ENCODE measurements at places on chromosomes 11 and 22. TPM values are rescaled to one million over a fixed set of nuclear protein-coding genes. Genes with fewer than 3 reads are reported as not detected.

The FAM181B gene
- 2.8 TPM for polyA plus RNA-seq

The MYO7A gene
- 3.4 TPM for polyA plus RNA-seq

The KDM2A gene
- 72.5 TPM for polyA plus RNA-seq

The RTN4RL2 gene
- 1.7 TPM for polyA plus RNA-seq

The XKR3 gene
- polyA plus RNA-seq, result not detected

The OR52I2 gene
- polyA plus RNA-seq, result not detected

DNA sequence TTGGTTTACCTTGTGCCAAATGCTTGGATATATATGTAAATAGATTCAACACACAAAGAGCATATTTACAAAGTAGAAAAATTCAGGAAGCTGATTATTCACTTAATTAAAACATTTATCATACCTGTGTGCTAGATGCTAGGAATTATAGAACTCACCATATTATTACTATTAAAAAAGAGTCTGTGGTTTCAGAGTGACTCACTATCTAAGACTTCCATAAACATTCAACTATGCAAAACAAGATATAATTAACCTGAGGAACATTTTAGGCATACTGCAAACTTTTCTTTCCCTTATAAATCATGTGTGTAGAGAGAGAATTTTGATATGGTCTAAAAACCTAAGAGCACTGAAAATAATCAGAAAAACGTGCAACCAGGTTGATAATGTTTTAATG, 27.3 kb downstream of the CTSC start:
- no peak for DNase-seq

DNA sequence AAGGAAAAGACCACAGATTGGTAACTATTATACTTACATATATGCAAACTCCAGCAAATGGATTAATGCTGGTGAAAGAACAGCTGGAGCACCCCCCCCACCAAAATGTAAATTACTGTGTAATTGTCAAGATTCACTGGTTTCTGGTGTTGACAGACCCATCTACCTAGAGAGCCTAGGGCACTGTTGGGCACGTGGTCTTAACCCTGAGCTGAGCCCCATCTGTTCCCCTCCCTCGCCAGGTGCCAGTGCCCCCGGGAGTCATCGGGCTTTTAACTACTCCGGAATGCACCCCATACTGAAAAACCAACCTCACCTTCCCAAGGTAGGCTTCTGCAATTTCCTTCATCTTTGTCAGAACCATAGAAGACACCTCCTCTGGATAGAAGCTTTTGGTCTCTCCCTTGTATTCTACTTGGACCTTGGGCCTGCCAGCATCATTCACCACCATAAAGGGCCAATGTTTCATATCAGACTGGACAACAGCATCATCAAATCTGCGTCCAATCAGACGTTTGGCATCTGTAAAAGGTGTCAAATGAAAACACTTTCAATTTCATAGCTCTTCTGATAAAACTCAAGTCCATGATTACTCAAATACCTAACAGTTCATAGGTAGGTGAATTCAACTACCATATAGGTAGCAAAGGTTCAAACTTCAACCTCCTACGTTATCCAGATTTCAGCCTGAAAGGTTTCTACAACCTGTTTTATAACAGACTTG, 1.5 kb downstream of the HSPA8 start:
- no peak for DNase-seq

DNA sequence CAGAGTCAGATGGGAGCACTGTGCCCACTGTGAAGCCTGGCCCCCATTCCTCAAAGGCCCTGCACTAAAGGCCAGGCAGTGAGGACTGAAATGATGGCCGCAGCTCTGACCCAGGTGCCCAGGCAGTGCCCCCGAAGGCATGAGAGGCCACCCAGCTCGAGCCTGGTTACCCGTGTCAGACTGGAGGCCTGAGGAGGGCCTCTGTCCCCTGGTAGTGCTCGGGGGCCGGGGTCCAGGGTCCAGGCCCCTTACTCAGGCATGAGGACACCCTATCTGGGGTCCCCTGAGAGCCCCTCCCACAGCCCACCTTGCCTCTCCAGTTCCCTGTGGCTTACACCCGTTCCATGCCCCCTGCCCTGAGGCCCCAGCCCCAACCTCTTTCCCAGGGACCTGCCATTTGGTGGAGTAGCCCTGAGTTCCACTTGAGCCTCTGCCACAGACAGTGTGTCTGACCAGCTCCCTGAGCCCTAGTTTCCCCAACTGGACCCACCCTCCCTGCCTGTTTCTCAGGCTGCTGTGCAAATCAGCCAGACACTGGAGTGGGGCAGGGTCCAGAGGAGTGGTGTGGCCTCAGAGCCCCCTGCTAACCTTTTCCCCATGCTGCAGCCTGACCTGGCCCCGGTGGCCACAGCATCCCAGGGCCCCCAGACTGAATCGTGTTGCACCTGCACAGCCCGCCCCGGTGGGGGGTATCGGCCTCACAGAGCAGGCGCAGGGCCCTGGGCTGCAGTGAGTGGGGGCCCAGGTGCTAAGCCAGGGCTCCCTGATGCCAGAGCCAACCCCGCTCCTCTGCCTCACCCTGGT, 10.8 kb upstream of the ANKRD13D start:
- no peak for DNase-seq

GRCh38 chr11:94525546-94526324, 13.5 kb downstream of the C11orf97 start:
- DNase-seq, result no peak

GRCh38 chr11:110857892-110858546, 145.8 kb upstream of the ARHGAP20 start:
- DNase-seq, result no peak

DNA sequence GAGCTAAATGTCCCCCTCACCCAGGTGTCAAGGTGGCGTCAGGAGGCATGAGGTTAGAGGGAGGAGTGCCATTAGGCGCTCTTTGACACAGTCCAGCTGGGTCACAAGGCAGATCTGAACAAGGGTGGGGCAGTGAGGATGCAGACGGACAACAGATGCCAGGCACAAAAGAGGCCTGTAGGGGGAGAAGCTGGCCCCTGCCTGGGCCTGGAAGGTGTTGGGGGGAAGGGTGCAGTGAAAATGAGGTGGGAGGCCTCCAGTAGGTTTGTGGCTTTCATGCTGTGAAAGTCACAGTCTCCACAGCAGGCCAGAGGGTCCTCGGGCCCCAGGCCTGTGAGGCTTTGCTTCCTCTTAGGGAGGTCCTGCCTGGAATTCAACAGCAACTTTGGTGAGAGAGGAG, 85.0 kb upstream of the PLET1 start:
- DNase-seq, result no peak

DNA sequence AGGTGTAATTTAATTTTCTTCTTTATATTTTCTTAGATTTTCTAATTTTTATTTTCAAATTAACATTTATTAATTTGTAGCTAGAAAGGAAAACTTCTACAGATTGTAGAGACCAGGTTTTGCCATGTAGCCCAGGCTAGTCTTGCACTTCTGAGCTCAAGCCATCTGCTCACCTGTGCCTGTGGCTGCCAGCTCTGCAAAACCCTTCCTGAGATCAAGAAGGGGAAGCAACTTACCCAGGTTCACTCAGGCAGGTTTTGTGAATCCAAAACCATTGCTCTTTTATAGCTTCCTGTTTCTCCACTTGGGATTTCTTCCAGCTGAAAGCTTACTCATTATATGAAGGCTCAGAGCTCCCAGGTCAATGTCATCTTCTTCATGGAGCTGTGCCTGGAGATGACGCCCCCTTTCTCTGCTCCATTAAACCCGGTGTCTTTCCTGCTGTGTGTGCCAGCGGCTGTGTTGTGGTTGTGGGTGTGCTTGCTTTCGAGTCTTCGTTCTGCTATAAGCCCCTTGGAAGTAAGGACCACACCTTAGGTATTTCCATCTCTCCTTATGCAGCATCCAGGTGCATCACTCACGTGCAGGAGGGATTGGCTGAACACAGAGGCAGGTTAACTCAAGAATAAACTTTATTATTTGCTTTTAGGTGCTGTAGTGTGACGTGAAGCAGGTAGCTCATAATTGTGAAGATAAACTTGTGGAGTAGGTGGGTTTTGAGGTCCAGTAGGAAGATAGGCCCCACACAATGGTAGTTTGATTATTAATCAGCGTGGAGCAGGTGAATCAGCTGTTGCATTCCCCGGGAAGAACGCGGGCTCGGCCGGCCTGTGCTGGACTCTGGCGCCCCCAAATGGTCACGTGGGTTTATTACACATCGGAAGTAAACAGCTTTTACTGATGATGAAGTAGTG, 42.2 kb upstream of the INCENP start:
- no peak for DNase-seq

- DNase-seq, result no peak
Observed at GRCh38 chr11:90204832-90205646, 17.8 kb downstream of the CHORDC1 start.

- peak; percentile 81 for DNase-seq
Observed at GRCh38 chr11:73376160-73376802, at the start of gene RELT. RELT (plus strand) TSS chr11:73376399; CDS start chr11:73389137, 12,738 bp downstream.

DNA sequence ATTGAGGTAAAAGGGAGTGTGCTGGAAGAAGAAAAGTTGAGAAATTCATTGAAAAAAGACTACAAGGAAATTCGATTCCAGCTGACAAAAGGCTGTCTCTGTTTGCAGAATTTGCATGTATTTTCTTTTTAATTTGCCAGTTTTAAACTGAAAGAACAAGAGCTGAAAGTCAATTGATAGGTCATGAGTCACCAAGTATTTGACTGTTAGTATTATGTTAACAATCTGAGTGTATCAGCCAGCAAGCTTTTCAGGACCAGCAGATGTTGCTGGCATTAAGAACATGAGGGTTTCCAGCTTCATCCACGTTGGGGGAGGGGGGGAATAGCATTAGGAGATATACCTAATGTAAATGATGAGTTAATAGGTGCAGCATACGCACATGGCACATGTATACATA, 726.7 kb downstream of the METTL15 start:
- DNase-seq, result no peak

All from right renal cortex interstitium (tissue), 3 donors.